ENCODE measurements at places on chromosomes 6 and 20.

GRCh38 chr20:47725248-47725973, 59.9 kb downstream of the SULF2 start:
- peak; percentile 40 for DNase-seq

DNA sequence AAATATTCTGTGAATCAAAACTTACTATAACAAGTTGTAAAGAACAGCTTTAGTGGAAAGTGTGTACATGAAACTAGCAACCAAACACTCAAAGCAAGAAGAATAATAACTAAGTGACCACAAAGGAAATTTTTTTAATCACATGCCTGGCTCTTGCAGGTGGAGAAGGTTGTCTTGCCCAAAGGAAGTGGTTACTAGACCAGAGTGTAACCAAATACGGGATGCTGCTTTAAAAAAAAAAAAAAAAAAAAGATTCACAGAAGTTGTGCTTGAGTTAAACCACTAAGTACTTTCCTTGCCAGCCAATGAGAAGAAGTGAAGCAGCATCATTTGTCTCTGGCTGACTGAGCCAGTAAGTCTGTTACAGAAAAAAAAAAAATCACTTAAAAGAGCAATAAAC, 19.1 kb upstream of the HLA-DQB1 start:
- DNase-seq = no peak

GRCh38 chr6:73108949-73109348, 116.3 kb downstream of the KHDC1L start:
- no peak for DNase-seq

GRCh38 chr6:100228437-100228833, 234.4 kb upstream of the MCHR2 start:
- DNase-seq = no peak

- DNase-seq = no peak
These were observed 54.1 kb downstream of the RBM38 start for GRCh38 chr20:57445298-57445697.

DNA sequence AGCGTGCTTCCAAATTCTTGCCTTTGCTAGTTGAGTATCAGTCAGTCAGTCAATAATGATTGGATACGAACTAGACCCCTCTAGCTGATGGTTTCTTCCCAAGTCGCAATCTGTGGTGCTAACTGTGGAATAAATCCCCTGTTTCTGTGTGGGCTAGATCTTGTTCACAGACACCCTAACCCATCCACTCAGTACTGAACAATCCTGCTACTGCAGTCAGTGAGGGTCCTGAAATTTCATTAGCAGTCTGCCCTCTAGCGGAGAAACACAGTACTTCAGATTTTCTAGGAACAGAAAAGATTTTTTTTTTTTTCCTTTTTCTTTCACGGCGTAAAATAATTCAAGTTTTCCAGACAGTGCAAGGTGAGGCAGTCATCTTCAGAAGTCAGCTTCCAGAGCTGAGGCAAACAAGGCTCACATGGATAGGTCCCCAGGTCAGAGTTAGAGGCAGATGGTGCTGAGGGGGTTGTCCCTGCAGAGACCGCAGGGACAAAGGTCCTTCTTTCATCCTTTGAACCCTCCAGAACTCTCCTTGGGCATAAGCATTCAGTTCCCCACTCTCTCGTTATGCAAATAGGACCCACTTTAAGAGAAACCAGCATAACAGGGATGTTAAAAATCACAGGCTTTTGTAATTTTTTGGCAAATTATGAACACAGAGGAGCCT, 119.6 kb downstream of the SCML4 start:
- DNase-seq = no peak

Measured in nucleus accumbens (tissue), 56 donors.